ENCODE measurements at places on chromosomes 5 and 9. TPM values are rescaled to one million over a fixed set of nuclear protein-coding genes. Genes with fewer than 3 reads are reported as not detected.
A peak's percentile ranks its signal among the peaks of the same experiment; 100 is the strongest.

PFN3 gene
- polyA plus RNA-seq = not detected

LHX3 gene
- polyA plus RNA-seq = not detected

FAM53C gene
- polyA plus RNA-seq = 13.5 TPM

DNA sequence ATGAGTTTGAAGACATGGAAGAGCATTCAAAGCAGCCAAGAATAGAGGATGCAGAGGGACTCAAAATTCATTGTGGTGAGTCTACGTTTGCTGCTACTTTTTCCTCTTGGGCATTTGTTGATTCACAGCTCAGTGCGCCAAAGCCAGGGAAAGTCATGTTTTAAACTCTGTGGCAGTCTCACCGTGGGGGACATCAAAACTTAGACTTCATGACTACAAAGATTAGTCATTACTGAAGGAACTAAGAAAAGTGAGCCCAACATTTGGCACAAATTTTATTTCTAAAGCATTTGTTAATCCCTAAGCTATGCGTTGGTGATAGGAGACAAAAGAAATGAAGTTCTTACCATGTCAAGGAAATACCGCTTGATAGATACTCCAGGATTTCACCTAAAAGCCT lies 73.7 kb upstream of the MTAP start:
- DNase-seq = no peak
- no peak overlapping the region for H3K4me3 ChIP-seq
- no peaks in the 10 kb centered on the region for H3K36me3 ChIP-seq
- no peaks in the 10 kb centered on the region for H3K4me1 ChIP-seq
- H3K27ac ChIP-seq = no peak overlapping the region
- H3K27me3 ChIP-seq = no peaks in the 10 kb centered on the region

DNA sequence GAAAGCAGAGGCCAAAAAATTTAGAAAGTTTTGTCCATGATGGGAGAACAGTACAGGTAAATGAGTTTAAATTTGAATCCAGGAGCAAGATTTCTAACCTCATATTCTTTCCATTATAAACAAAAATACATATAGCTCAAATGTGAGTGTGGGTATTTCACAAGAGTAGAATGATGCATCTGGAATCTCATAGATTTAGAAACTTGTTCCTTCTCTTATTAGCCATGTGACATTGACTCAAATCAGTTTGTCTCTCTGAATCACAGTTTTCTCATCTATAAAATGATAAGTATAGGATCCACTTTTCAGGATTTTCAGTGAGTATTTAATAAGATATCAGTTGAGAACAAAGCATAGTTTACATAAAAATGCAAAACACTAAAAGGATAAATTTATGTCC lies 436.3 kb upstream of the PAPPA start:
- no peaks in the 10 kb centered on the region for H3K27me3 ChIP-seq
- H3K4me1 ChIP-seq = no peaks in the 10 kb centered on the region
- H3K36me3 ChIP-seq = no peaks in the 10 kb centered on the region
- DNase-seq = no peak
- H3K27ac ChIP-seq = no peak overlapping the region

SPATA31A3 gene
- polyA plus RNA-seq = not detected

DIPK1B gene
- polyA plus RNA-seq = 32.3 TPM

- H3K4me3 ChIP-seq = no peak overlapping the region
- no peaks in the 10 kb centered on the region for H3K4me1 ChIP-seq
- no peak for DNase-seq
- H3K27ac ChIP-seq = no peak overlapping the region
Measured at GRCh38 chr5:79938468-79938867, 52.6 kb downstream of the MTX3 start.

OTULINL gene
- 23.8 TPM for polyA plus RNA-seq

- no peak overlapping the region for H3K4me3 ChIP-seq
- no peaks in the 10 kb centered on the region for H3K27me3 ChIP-seq
- no peaks in the 10 kb centered on the region for H3K36me3 ChIP-seq
- H3K4me1 ChIP-seq = peaks cover 5% of the 10 kb centered on the region
- no peak for DNase-seq
- H3K27ac ChIP-seq = no peak overlapping the region
Measured at GRCh38 chr5:125042261-125042890, 295.9 kb upstream of the ZNF608 start.

GRCh38 chr9:6565312-6565711 lies 80.2 kb downstream of the GLDC start:
- no peaks in the 10 kb centered on the region for H3K36me3 ChIP-seq
- H3K27ac ChIP-seq = no peak overlapping the region
- no peaks in the 10 kb centered on the region for H3K4me1 ChIP-seq
- no peak overlapping the region for H3K4me3 ChIP-seq
- no peaks in the 10 kb centered on the region for H3K27me3 ChIP-seq
- DNase-seq = no peak

- no peaks in the 10 kb centered on the region for H3K36me3 ChIP-seq
- H3K27me3 ChIP-seq = no peaks in the 10 kb centered on the region
- H3K4me3 ChIP-seq = no peak overlapping the region
- no peaks in the 10 kb centered on the region for H3K4me1 ChIP-seq
- no peak overlapping the region for H3K27ac ChIP-seq
Measured at GRCh38 chr5:125517973-125518550, 771.6 kb upstream of the ZNF608 start.

GRCh38 chr5:60765019-60765709 lies 65.2 kb upstream of the DEPDC1B start:
- H3K4me3 ChIP-seq = no peak overlapping the region
- H3K27me3 ChIP-seq = no peaks in the 10 kb centered on the region
- H3K36me3 ChIP-seq = no peaks in the 10 kb centered on the region
- no peaks in the 10 kb centered on the region for H3K4me1 ChIP-seq
- no peak for DNase-seq

DNA sequence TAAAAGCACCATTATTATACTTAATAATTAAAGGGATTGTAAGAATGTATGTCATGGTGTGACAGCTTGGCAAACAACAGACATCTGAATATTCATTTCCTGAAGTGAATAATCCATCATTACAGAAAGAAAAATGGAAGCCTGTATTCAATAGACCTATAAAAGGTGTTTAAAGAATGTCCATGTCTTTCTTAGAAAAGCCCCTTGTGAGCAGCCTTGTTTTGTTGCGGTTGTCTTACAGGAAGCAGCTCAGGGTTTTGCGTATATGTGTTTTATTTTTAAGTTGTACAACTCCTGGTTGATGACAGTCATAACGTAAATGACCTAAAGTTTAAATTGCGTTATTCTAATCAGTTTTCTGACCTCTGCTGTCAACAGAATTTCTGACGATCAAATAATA lies 53.8 kb downstream of the CAST start:
- H3K36me3 ChIP-seq = no peaks in the 10 kb centered on the region
- DNase-seq = no peak
- H3K4me1 ChIP-seq = peaks cover 33% of the 10 kb centered on the region
- no peak overlapping the region for H3K4me3 ChIP-seq

GRCh38 chr9:2764353-2764752 lies 47.0 kb downstream of the KCNV2 start:
- no peaks in the 10 kb centered on the region for H3K36me3 ChIP-seq
- peaks cover 4% of the 10 kb centered on the region for H3K4me1 ChIP-seq
- DNase-seq = no peak

PDZD2 gene
- 1.4 TPM for polyA plus RNA-seq

GRCh38 chr5:103674739-103675138 lies 112.2 kb upstream of the NUDT12 start:
- peaks cover 3% of the 10 kb centered on the region for H3K4me1 ChIP-seq
- no peak for DNase-seq
- no peaks in the 10 kb centered on the region for H3K27me3 ChIP-seq
- no peak overlapping the region for H3K27ac ChIP-seq
- H3K4me3 ChIP-seq = no peak overlapping the region

- DNase-seq = peak; percentile 69
- H3K4me3 ChIP-seq = no peak overlapping the region
- no peaks in the 10 kb centered on the region for H3K36me3 ChIP-seq
- no peak overlapping the region for H3K27ac ChIP-seq
- no peaks in the 10 kb centered on the region for H3K4me1 ChIP-seq
- H3K27me3 ChIP-seq = no peaks in the 10 kb centered on the region
Measured at GRCh38 chr9:19471737-19472648, 63.2 kb downstream of the ACER2 start.

DNA sequence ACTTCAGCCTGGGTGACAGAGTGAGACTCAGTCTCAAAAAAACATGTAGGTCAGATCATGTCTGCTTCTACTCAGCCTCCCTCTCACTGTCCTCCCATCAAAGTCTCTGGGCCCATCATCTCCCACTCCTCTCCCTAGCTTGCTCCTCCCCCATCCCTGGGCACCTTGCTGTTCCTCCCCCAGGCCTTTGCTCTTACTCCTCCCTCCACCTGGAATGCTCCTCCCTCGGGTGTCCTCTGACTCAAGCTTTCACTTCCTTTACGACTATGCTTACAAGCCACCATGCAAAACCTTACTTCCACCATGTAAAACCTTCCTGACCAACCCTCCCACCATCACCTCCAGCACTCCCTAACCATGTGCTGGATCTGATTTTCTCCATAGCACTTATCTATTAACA lies 51.5 kb downstream of the MTMR12 start:
- H3K4me1 ChIP-seq = peaks cover 5% of the 10 kb centered on the region
- H3K4me3 ChIP-seq = no peak overlapping the region
- no peaks in the 10 kb centered on the region for H3K36me3 ChIP-seq
- no peak overlapping the region for H3K27ac ChIP-seq

DNA sequence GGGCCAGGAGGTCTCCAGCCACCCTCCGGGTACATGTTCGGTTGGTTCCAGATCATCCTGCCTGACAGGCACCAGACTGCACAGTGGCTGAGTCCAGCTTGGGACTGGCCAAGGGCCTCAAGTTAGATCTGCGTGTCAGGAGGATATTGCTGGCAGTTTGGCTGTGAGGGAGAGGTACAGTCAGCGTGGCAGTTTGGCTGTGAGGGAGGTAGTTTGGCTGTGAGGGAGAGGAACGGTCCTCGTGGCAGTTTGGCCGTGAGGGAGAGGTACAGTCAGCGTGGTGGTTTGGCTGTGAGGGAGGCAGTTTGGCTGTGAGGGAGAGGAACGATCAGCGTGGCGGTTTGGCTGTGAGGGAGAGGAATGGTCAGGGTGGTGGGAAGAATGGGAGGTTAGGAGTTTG lies 39.0 kb downstream of the CACNA1B start:
- no peaks in the 10 kb centered on the region for H3K4me1 ChIP-seq
- no peaks in the 10 kb centered on the region for H3K36me3 ChIP-seq
- H3K27ac ChIP-seq = no peak overlapping the region

GRCh38 chr5:54985301-54986268 lies at the start of gene ESM1:
Gene ESM1 (minus strand): TSS chr5:54985593. CDS start chr5:54985517, 76 bp downstream.
- no peak within 1 kb of the TSS for H3K27ac ChIP-seq
- no peak within 1 kb of the TSS for H3K4me3 ChIP-seq
- no peak for DNase-seq
- H3K27me3 ChIP-seq = peaks cover 4% of the 10 kb centered on the region
- H3K4me1 ChIP-seq = no peaks in the 10 kb centered on the region
- H3K36me3 ChIP-seq = no peaks in the 10 kb centered on the region

- H3K27me3 ChIP-seq = no peaks in the 10 kb centered on the region
- no peaks in the 10 kb centered on the region for H3K36me3 ChIP-seq
- H3K4me3 ChIP-seq = no peak overlapping the region
- H3K27ac ChIP-seq = peak overlapping the region; percentile 77
- peak; percentile 80 for DNase-seq
- peaks cover 34% of the 10 kb centered on the region for H3K4me1 ChIP-seq
Measured at GRCh38 chr9:76374783-76375559, 19.3 kb downstream of the RFK start.

GRCh38 chr5:148685520-148686134 lies 31.3 kb upstream of the HTR4 start:
- H3K27me3 ChIP-seq = no peaks in the 10 kb centered on the region
- no peak overlapping the region for H3K4me3 ChIP-seq
- H3K27ac ChIP-seq = no peak overlapping the region
- no peaks in the 10 kb centered on the region for H3K36me3 ChIP-seq

IFNA2 gene
- polyA plus RNA-seq = not detected

GRCh38 chr5:77425998-77426659 lies 66.0 kb downstream of the WDR41 start:
- no peak overlapping the region for H3K4me3 ChIP-seq
- no peaks in the 10 kb centered on the region for H3K36me3 ChIP-seq
- no peaks in the 10 kb centered on the region for H3K27me3 ChIP-seq
- no peak overlapping the region for H3K27ac ChIP-seq
- DNase-seq = no peak

GRCh38 chr5:8693341-8693844 lies 824.4 kb downstream of the MTRR start:
- H3K4me1 ChIP-seq = peaks cover 10% of the 10 kb centered on the region
- H3K36me3 ChIP-seq = no peaks in the 10 kb centered on the region
- no peak overlapping the region for H3K27ac ChIP-seq
- H3K27me3 ChIP-seq = no peaks in the 10 kb centered on the region

GNA14 gene
- polyA plus RNA-seq = 1.3 TPM

ORM1 gene
- 1.6 TPM for polyA plus RNA-seq

PDE6A gene
- not detected for polyA plus RNA-seq

GRCh38 chr5:147855774-147856069 lies 22.8 kb upstream of the SCGB3A2 start:
- H3K27me3 ChIP-seq = no peaks in the 10 kb centered on the region
- no peaks in the 10 kb centered on the region for H3K36me3 ChIP-seq
- no peak overlapping the region for H3K4me3 ChIP-seq
- H3K4me1 ChIP-seq = peaks cover 14% of the 10 kb centered on the region

- peak overlapping the region; percentile 19 for H3K4me3 ChIP-seq
- no peaks in the 10 kb centered on the region for H3K36me3 ChIP-seq
- no peak for DNase-seq
- peaks cover 49% of the 10 kb centered on the region for H3K4me1 ChIP-seq
Measured at GRCh38 chr9:14097215-14097614, 216.7 kb downstream of the NFIB start.

DNA sequence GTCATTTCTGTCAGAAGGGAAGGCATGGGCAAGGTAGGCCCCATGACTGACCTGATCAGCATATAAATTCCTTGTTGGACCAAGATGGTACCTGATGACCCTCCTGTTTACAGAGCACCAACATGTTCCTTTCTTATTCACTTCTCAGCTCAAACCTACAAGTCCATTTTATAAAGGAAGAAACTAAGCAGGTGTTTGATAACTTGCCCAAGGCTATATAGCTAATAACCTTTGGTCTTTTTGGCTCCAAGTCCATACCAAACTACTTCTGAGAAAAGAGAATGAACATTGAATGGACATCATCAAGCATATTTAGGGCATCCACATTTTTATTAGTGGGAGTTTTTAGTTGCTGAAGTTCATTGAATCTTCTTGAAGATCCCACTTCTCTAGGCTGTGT lies 125.2 kb downstream of the GALNT10 start:
- DNase-seq = no peak
- H3K4me3 ChIP-seq = no peak overlapping the region
- peaks cover 15% of the 10 kb centered on the region for H3K4me1 ChIP-seq
- no peaks in the 10 kb centered on the region for H3K27me3 ChIP-seq
- H3K27ac ChIP-seq = no peak overlapping the region
- H3K36me3 ChIP-seq = no peaks in the 10 kb centered on the region

DBH gene
- 0.08 TPM for polyA plus RNA-seq

DNA sequence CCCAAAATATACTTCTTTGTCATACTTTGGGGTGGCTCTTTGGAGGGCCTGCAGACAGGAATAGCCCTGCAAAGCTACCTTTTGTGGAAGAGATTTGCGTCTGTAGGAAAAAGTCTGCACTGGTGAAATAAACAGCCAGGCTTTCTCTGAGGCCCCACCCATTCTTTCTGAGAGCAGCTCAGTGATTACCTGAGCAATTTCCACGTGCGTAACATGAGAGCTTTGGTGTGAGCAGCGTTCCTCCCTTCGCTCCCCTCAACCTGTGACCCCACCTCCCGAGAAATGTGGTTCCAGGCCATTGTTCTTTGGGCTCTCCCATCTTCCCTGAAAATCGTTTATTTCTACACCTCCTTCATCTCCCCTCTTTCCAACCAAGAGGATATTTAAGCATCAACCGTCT lies 23.8 kb upstream of the FBP1 start:
- no peaks in the 10 kb centered on the region for H3K36me3 ChIP-seq
- no peak overlapping the region for H3K27ac ChIP-seq
- H3K27me3 ChIP-seq = no peaks in the 10 kb centered on the region

Measured in pancreas (tissue), 10 donors.